ENCODE measurements at places on chromosomes 4 and X.

DNA sequence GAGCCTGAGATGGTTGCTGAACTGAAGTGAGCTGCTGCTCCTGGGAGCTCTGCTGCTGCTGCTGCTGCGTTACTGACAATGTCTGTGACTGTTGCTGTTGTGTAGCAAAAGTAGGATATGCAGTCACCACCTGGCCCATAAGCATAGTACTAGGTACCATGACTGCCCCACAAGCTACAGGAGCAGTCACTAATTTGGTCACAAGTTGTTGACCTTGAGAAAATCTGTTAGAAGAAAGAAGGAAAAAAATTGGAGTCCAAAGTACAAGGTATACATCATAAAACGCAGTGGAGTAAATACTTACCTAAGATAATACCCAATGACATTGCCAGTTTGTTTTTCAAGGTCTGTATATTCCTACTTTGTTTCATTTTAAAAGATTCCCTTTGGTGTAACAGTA lies 42.6 kb downstream of the TMEM165 start:
- DNase-seq: no peak

GRCh38 chrX:68180579-68180978 lies 252.7 kb downstream of the OPHN1 start:
- DNase-seq: no peak

DNA sequence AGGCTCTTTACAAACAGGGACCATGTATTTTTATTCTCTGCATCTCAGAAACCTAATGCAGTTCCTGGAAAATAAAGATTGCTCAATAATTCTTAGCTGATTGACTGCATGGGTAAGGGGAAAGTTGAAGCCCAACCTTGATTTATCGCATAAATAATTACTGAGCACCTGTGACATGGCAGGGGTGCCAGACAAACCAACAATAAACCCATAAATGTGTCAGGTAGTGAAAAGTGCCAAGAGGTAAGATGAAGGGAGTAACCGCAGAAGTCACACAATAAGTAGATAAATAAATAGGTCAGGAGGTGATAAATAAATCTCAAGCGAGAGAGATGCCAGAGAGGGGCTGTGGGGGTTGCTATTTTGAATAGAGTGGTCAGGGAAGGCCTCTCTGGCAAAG lies 20.1 kb upstream of the AP1S2 start:
- no peak for DNase-seq

DNA sequence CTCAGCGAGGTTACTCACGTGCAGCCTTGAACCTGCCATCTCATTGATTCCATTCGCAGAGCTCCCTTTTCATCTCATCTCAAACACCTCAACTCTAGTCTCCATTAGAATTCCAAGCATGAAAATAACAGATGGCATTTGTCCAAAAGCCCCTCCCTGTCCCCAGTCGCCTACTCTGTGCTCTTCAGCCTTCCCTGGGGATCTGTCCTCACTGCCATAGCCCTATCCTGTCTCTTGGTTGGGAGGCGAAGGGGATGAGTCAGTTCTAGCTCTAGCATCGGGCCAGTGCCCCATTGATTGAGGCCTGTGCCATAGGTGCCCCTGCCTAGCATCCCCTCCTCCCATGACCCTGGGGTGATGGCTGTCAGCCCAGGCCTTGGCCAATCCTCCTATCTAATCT lies 134.0 kb upstream of the PJA1 start:
- DNase-seq: no peak

Data from MM.1S (cell line).